ENCODE measurements at places on chromosomes 4 and X.

GRCh38 chrX:116378961-116379360 lies 57.4 kb upstream of the SLC6A14 start:
- no peak overlapping the region for H3K4me3 ChIP-seq
- H3K4me1 ChIP-seq, result no peaks in the 10 kb centered on the region
- no peak for DNase-seq
- H3K36me3 ChIP-seq, result no peaks in the 10 kb centered on the region
- no peak overlapping the region for H3K27ac ChIP-seq

GRCh38 chr4:76188557-76188956 lies 25.1 kb downstream of the SCARB2 start:
- no peaks in the 10 kb centered on the region for H3K4me1 ChIP-seq
- H3K4me3 ChIP-seq, result no peak overlapping the region
- no peak for DNase-seq
- peaks cover 2% of the 10 kb centered on the region for H3K36me3 ChIP-seq
- H3K27me3 ChIP-seq, result no peaks in the 10 kb centered on the region

DNA sequence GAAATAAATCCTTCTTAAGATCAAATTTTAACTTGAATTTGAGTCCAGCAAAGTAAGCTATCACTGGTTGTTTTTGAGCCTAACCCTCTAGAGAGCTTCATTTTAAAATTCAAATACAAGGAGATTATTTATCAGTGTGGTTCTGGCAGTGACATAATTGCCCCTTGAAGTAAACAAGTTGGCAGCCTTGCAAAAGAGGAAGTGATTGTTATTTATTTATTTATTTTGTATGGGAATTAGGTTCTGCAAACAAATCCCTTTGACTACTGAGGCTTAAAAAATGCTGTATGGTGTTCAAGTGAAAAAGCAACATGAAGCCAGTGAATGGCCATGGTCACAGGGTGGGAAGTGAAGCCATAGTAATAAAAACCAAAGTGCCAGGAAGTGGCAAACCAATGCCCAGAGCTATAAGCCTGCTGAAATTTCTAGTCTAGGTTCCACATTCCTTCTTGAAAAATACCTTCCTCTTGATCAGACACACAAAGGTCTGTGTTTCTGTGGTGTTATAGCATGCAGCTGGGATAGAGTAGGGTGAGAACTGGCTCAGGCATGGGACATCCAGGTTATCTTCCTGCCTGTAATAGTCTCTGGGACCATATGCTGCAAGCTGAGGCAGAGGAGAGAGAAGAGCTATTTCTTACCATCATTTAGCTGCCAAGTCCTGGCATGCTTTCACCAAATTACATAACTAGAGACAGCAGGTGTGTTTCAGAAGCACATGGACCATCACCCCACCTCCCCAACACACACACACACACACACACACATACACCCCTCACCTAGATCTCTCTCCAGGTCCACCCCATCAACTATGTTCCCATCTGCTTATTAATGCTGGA lies 47.1 kb upstream of the TSPAN7 start:
- no peaks in the 10 kb centered on the region for H3K36me3 ChIP-seq
- H3K27me3 ChIP-seq, result no peaks in the 10 kb centered on the region
- no peaks in the 10 kb centered on the region for H3K4me1 ChIP-seq

DNA sequence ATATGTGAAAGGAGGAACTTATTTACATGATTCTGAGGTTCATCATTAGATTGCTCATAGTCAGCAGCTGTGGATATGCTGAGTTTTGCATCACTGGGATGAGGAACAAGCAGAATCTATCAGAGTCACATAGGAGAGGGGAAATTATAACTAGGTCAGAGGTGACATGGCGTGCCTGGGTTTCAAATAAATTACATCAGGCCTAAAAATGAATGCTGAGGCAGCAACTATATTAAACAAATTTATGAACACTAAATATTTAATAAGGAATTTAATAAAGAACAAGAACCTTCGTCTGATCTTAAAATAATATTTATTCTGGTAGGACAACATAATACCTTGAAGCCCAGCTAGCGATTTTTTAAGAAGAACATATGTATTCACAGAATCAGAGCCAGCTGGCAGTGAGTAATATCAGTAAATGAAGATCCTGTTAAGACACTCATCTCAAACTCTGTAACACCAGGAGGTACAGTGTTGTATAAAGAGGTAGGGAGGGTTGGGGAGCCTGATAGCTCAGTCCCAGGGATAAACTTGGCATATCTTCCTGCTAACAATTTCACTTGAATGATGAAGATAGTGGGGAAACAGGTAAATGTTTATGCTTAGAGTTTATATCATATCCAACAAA lies 60.9 kb upstream of the HS3ST1 start:
- H3K27me3 ChIP-seq, result no peaks in the 10 kb centered on the region
- no peak overlapping the region for H3K4me3 ChIP-seq
- H3K36me3 ChIP-seq, result no peaks in the 10 kb centered on the region
- H3K4me1 ChIP-seq, result no peaks in the 10 kb centered on the region

DNA sequence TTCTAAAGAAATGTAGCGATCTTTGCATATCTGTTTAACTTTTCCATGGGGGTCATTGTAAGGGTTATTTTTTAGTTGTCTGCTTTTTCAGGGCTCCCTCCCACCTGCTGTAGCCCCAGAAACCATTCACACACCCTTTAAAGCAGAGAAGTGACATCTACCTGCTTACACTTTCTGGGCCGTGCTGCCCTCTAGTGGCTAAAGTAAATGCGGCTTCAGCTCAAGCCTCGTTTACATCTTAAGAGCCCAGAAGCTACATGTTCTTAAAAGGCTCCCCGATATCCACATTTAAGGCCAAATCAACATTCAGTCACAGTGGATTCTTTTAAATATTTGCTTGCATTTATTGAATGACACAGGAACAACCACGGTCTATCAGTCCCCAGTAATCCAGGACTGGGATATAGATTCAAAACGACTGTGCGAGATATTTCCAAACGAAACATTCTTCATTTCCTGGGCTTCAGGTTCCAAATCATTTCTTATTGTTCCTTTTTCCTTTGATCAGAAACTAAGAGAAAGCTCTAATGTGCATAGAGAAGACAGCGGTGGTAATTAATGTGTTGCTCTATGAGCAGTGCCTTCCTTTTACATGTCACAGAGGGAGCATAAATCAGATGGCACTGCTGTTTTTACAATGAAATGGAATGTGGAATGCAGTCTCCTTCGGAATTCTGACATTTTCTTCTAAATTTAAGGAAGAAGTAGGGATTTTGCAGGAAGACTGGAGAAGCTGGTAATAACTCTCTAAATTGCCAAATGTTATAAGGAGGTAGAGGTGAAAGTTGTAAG lies 119.9 kb downstream of the RASGEF1B start:
- H3K4me3 ChIP-seq, result no peak overlapping the region
- H3K36me3 ChIP-seq, result no peaks in the 10 kb centered on the region
- H3K4me1 ChIP-seq, result no peaks in the 10 kb centered on the region
- no peaks in the 10 kb centered on the region for H3K27me3 ChIP-seq

DNA sequence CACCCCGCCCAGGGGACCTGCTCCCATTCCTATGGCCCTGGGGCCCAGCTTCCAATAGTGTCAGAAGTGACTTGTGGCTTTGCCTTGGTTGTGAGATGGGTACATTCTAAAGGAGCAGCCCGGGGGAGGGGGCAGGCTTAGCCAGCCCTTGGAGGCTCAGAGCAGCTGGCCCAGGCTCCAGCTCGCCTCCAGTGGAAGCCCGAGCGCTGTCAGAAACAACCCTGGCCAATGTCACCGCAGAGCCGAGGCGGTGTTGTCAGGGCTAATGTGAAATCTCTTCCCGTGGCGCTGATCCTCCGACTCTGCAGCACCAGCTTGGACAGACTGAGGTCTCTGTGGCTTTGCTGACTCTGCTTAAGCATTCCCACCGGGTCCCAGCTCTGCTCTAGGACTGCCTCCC lies 29.2 kb upstream of the ZNF81 start:
- H3K36me3 ChIP-seq, result no peaks in the 10 kb centered on the region
- no peaks in the 10 kb centered on the region for H3K27me3 ChIP-seq
- no peak overlapping the region for H3K27ac ChIP-seq

Data from A673 (cell line).